ENCODE measurements at places on chromosomes 2 and 18.

- no peak for DNase-seq
Observed at GRCh38 chr2:51165534-51166260, 133.8 kb upstream of the NRXN1 start.

DNA sequence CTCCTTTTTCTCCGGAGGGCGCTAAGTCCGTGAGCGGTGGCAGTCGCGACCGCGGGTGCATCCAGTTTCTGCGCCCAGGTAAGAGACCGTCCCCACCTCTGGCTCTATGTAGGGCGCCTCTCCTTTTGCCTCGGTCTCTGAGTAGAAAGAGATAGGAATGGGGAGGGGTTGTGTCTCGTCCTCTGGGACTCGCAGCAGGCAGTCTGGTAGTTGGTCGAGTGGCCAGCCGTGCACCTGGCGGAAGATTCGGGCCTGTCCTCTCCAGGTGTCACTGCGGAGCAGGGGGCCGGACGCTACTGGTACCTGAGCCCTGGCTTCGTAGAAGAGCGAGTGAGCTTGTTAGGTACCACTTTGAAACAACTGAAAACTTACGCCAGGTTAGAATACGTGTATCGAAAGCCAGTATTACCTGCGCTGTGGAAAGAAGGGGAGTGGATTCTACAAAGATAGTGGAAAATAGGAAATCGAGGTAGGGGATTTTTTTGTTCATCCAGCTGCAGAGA, 403 bp downstream of the MAP2 start:
- DNase-seq, result no peak

GRCh38 chr2:160205505-160205904, 5.4 kb upstream of the ITGB6 start:
- no peak for DNase-seq

DNA sequence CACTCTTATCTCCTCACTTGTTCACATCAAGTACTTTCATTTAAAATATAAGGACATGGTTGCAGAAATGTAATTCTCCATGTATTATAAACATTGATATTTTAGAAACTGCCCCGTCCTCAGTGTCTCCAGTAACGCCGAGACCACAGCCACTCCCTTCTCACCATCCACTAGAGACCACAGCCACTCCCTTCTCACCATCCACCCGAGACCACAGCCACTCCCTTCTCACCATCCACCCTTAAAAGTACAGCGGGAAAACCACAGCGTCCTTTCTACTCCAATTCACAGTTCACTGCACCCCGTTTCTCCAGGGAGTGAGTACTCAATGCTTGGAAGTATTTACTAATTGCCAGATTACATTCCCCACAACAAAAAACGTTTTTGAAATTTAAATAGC, 1452.2 kb upstream of the ACVR2A start:
- no peak for DNase-seq

DNA sequence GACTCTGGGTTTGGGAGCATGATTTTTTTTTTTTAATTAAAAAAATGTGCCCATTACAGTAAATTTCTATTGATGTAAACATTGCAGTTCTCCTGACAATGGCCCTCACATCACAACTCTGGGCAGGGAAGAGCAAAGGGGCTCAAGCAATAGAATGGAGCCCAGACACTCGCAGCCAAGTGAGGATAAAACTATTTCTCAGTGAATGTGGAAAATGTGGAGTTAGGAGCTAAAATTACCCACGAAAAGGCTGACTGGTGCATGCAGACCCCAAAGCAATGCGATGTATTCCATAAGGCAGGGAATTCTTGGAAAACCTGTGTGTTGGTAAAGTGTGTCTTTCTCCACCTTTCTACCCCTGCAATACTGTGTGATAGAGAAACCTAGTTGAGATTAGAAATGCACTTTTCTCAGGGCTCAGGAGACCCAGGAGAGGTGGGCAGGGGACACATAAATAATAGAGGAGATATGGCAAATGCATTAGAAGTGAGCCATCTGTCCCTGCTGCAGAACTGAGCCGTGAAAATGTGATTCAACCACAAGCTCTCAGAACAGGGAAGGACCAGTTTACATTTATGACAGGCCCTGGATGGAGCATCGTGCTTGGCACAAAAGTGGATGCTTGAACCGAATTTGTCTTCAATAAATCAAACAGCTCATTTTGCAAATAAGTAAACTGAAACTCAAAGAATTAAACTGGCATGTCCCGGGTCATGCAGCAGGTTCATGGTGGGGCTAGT, 100.1 kb downstream of the MYCN start:
- DNase-seq, result no peak

GRCh38 chr18:62982600-62983251, 267.4 kb downstream of the PHLPP1 start:
- DNase-seq, result no peak

DNA sequence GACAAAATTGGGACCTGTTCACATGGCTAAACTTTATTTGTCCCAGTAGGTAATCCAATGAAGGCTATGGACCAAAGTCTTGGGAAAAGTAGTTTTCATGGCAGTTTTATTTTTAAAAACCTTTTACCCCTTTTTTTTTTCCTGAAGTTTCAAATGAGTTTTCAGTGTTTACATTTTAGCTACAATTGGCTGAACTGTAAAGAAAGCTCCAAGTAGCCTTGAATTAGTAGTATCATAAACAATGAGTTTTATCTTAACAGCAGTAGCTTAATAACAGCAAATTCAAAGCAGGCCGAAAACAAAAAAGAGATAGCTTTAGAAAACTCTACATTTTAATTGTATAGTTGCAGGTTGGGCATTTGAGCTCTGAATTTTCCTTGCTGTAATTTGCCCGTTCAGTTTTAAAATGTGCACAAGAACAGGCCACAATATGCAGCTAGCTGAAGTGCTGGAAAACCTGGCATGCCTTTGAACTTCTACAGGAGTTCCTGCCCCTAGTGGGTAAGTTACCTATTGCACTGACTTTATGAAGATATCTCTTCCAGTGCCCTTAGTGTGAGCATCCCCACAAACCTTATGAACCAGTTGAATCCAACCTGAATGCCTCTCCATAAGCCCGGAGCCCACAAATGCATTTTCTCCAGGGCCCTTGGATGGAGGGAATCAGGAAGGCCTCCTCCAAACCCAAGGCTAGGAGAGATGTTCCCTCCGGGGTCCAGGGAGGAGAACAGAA, 106.7 kb downstream of the XRCC5 start:
- no peak for DNase-seq

DNA sequence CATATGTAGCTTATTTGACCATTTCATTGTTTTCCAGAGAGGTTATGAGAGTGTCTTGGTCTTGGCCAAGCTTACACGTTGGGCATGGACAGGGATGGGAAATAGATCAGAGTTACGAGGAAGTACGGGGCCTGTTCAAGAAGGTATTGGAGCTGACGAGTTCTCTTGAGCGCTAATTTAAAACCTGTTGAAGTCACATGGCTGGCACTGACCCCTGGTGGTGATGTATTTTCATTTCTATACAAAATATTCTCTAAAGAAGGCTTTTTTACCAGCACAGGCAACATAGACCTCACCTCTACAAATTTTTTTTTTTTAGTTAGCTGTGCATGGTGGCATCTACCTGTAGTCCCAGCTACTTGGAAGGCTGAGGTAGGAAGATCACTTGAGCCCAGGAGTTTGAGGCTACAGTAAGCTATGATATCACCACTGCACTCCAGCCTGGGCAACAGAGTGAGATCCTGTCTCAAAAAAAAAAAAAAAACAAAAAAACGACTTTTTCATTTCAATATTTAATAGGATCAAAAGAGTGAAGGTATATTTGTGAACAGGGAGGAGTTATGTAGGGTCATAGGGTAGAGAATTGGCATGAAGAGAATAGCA, 19.6 kb downstream of the UGP2 start:
- DNase-seq, result no peak

GRCh38 chr2:136765256-136766072, at the start of gene THSD7B:
Gene THSD7B, plus strand, starts transcription at chr2:136765545. Its CDS starts 116,634 bp downstream, at chr2:136882179.
- DNase-seq, result no peak

- DNase-seq, result no peak
Observed at GRCh38 chr2:32910883-32911598, 35.7 kb upstream of the LTBP1 start.

GRCh38 chr18:10289951-10290637, 164.3 kb upstream of the APCDD1 start:
- DNase-seq, result no peak

DNA sequence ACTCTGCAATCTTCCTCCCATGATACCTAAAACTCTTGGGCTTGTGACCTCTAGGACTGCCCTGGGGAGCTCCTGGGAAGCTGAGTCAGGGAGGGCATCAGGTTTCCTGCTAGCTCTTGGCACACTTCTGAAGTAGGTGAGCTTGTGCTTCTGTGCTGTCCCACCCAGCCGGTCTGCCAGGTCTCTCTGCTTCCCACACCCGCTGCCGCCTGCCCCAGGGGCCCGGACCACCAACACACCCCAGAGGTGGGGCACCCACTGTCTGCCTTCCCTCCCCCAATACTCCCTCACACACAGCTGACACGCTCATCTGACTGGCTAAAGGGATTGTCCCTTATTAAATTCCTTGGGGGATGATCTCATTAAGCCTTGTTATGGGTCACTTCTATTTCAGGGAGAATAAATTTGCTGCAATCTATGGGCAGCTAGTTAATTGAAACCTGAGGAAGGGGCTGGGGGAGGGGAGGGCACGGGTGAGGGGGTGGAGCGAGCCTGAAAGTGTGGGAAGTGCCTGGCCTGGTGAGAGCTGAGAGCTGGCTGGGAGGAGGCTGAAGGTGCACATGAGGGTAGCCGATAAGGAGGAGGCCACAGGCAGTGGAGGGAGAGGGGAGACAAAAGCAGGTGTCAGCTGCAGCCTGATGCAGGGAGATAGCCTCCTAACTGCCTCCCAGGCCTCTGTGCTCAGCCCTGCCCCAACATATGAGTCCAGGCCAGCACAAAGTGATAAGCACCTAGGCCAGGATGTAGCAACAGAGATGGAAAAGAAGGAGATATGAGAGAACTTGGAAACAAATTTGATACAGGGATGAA, 48.8 kb downstream of the HAUS1 start:
- no peak for DNase-seq

- DNase-seq, result no peak
Observed at GRCh38 chr2:65350651-65351056, 81.7 kb downstream of the SPRED2 start.

DNA sequence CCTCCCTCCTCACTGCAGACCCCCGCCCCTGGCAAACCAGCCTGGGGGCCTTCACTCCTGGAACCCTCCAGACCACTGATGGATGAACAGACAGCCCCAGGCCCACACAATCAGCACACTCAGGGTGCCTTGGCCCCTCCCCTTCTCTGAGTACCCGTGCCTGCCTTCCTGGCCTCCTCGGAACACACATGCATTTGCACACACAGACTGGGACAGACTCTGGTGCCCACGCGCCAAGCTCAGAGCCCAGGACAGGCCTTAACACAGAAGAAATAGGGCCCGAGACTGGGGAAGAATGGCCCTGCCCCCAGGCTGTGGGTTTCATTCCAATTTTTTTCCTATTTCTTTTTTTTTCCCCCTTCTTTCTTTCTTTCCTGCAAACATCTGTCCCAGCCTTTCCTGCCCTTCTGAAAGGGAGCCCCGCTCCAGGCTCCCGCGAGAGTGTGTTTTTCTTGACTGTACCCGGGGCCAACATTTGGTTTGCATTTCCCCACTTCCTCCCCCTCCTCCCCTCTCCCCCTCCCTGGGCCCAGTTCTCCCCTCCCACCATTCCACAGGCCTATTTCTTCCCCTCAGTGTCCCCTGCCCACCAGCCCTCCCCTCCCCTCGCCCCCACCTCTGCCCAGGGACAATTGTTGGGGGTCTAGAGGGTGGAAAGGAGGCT, 618 bp upstream of the TNS1 start:
- no peak for DNase-seq

DNA sequence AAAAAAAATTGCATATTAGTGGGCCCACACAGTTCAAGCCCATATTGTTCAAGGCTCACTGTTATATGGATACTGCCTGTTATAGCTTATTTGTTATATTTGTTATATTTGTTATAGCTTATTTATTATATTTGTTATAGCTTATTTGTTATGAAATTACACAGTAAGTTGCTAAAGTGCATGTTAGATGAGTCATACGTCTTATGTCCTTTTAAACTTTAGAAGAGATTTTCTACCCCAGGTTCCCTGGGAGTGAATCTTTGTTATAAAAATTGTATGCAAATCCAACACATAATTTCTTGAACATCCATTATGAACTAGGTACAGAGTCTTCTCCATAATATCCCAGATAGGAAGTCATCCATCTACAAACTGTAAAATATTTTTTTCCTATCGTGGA, 22.1 kb downstream of the HTR2B start:
- no peak for DNase-seq

Measured in urinary bladder (tissue), 4 donors.